Motor neuron (in vitro differentiated cells): ENCODE measurements at places on chromosomes 1 and 21.

DNA sequence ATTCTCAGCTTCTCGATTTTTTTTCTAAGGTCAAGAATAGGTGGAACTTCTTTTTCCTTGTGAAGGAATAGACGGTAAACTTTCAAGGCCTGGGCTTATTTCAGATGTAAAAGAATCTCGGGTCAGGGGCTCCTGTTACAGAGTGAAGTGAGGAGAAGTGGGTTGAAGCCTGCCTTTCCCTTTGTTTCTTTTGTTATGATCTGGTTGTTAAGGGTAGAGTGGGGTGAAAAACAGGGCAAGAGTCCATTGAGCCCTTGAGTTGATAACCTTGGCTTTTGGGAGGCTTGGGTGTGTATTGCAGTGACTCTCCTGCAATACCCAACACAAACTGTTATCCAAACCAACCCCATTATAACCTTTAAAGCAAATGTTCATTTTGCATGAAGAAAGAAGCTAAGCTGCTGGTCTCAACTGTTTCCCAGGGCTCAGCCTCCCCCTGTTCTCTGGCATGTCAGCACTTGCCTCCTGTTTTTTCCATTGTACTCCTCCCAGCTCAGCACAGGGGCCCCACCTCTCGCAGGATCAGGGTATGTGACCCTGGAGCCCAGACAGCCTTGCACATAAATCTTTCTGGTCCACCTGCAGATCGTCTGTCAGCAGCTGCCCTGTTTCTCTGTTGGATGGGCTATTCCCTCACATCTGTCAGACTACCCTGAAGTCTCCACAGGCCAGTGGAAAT, 102.4 kb downstream of the CACHD1 start:
- peak; percentile 66 for ATAC-seq

DNA sequence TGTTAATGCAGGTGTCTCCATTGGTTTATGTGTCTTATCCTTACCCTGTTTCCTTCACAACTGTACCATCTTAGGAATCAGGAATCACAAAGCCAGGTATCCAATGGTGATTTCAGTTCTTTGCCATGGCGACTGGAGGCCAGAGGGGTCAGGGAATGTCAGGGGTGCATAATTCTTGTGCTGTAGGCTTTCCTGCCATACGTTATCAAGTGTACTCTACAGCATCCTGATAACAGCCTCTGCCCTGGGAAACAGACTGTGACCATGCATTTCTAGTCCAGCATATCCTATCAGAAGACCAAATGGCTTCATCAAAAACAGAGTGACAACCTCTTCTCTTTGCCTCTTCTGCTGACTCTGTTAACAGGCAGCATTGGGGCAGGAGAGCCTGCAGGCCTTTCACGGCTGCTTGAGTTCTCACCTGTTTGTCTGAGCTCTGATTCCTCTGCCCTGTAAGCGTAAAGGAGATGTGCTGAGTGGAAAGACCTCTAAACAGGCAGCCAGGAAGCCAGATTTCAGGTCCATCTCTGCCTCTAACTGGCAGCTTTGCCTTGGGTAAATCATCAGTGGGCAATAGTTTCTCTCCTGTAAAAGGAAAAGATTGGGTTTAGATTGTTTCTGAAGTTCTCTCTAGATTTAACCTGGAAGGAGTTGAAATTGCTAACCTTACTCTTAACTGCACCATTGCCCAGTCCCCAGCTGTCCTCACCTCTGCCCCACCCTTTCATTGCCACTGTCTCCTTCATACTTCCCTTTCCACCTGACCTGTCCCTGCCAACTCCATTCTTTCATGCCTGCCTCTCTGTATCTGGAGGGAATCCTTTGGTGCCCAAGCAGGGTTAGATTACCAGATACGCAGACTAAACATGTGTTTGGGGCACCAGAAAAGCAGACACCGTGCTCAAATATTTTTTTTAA, 80.2 kb downstream of the LRRC8D start:
- no peak for ATAC-seq

DNA sequence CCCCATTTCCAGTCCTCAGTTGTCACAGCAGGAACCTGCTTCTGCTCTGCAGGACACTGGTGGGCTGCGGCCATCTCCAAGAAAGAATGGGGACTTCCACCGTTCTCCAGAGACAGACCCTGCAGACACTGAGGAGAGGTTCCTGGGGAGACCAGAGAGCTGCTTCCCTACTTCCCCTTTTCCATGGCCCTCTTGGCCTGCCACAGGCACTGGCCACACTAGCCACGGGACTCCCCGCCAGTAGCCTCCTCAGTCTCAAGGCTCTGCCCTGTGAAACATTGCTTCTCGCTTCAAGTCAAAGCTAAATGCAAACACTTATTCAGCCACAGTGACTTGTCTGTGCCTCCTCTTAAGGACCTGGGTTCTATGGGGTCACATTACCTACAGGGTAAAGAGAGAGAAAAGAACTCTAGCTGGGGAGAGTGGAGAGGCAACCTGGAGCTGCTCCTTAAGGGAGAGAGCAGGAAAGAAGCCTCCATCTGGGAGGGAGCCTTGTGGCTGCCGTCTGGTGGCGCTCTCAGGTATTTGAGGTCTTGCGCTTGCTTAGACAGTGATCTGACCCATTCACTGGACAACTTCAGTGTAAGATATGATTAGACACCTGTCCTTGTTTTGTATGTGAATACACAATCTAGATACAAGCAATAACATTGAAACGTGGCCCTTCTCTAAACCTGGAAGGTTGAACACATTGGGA, 5.4 kb upstream of the SLAMF8 start:
- ATAC-seq, result peak; percentile 73

- no peak for ATAC-seq
Observed at GRCh38 chr1:32195972-32196823, 4.2 kb upstream of the CCDC28B start.

- ATAC-seq, result no peak
Observed at GRCh38 chr1:117959364-117959763, 29.8 kb downstream of the WDR3 start.

DNA sequence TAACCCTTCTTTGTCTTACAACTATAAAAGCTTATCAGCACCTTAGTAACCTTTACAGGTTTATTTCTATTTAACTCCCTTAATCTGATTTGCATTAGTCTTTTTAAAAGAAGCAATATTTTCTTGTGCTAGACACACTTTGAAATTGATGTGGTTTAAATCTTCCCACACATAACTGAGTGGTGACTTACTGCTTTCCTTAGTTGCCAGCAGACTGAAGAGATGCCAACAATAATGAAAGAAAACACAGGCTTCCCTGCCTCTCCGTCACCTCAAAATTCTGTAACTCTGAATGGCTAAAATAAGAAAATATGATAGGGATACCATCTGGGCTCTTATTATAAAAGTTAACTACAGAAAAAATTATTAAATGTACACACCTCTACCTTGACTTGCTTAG, 196.8 kb downstream of the PTBP2 start:
- no peak for ATAC-seq

DNA sequence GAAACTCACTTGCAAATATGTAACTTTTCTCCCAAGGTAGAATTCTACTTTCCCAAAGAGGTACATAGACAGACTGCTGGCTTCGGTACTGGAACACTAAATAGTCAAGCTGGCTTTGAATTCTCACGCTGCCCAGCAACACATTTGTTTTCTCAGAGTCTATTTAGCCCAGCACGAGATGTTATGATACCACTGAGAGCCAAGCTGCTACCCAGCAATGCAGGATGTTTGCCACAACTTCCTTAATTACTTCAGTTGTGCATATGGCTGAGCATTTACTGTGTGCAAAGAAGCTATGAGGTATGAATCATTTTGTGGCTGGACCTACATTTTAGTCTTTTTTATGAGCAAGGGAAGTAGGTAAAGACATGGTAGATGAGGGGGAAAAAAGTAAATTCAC, 793.2 kb downstream of the PLA2G4A start:
- peak; percentile 13 for ATAC-seq

DNA sequence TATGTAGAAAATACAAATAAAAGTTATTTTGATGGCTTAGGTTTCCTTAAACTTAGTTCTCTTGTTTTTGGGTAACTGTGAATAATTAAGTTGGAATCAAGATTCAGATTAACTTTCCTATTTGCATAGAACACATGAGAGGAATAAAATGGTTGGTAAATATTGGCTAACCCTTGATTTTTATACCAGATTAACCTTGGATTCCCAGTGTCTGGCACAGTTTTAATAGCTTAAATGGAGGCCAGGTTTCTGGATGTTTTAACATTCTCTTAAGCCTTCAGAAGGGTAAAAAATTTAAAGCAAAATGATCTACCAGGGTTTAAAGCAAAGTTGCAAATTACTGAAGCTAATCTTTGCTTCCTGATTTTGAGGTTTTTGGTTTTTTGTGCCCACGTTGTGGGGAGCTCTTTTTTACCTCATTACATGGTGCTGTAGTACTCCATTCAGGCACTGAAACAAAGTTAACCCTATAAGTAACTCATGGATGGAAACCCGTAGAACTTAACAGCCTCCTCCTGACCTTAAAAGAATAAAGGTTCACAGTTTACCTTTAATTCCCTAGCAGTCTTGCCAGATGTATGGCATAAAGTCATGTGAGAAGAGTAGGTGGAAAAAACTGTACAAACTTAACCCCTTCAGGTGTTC, 8.4 kb upstream of the SPATA1 start:
- no peak for ATAC-seq

DNA sequence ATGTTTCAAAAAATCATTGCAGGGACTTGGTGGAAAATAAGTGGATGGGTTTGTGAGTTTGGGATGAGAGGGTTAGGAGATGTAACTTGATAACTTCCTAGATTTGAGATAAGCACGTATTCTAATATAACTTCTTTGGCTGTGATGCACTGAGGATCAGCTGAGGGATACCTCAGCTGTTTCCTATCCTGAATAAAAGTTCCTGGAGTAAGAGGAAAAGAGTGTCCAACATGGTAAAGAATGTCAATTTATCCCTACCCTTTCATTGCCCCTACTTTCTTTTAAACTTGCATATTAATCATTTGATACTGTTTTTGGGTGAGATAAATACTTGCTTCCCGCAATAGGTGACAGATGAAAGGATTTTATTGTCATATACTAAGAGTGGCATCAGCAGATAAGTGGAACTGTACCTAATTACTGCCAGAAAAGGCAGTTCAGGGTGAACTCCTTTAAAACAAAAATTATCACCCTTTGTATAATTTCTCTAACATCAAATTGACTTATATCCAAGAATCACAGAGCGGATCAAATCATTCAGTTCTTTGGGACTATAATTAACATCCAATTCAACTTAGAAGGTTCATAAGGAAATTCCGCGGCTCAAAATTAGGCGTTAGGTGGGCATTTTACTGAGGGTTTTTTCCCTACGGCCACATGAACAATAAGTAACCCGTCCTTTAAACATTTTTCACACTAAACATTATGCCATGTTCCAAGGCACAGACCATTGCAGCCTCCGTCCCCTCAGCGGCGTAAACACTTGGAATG, 1.4 kb upstream of the SUCO start:
- ATAC-seq, result no peak
